ENCODE measurements at places on chromosomes 11 and 22.

GRCh38 chr11:76724171-76724768, 53.7 kb upstream of the LRRC32 start:
- DNase-seq = no peak

DNA sequence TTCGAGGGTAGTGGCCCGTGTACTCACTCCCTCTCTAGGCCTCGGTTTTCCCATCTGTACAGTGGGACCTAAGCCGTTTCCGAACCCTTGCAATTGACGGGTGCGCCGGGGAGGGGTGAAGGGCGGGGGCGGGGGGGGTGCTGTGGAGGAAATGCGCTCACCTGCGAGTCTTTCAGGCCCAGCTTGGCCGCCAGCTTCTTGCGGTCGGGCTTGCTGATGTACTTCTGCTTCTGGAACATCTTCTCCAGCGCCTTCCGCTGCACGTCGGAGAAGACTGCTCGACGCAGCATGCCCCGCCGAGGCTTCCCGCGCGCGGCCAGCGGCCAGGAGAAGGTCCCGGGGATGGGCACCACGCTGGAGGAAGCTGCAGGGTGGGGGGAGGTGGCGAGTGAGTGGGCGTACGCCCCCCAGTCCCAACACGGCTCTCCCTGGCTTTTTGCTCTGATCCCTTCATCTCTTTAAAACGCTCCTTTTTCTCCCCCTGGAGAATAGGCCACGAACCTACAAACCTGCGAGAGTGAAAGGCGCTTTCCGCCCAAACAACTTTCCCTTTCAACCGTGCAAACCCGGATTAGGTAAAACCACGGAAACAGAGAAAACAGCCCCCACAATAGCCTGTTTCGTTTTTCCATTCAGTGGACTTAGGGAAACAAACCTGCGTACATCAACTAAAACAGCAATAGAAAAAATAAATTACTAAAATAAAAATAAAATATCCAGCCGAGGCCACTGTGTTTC, 3.2 kb downstream of the DBX1 start:
- DNase-seq = peak; percentile 43

GRCh38 chr11:123885570-123885969, at the start of gene TMEM225:
TMEM225 (minus strand) TSS chr11:123885670; CDS start chr11:123885425, 245 bp downstream.
- DNase-seq = no peak

DNA sequence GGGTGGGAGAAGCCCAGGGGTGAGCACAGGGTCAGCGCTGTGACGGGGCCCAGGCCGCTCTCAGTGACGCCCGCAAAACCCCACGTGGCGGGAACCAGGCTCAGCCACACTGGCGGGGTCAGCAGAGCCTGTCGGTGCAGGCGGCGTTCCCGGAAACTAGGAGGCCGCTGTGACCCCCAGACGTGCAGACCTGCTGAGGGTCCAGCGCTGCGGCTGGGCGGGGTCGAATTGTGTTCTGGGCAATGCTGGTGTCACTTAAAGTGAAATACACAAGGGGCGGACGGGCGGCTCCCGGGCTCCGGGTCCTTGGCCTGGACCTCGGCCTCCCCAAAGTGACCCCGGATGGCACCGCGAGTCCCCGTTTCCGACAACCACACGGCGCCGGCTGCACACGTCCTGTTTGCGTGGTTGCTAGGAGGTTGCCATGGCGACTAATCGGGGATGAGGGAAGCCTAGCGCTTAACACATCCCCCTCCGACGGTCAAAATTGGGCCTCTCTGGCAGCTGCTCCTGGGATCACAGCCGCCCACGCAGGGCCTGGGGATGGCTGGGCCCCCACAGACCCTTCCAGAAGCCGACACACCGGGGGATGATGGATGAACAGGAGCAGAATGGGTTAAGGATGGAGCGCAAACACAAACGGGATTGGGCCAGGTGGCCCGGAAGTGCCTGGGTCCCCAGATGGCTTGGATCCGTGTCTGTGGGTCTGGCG, 81.7 kb upstream of the PRR5 start:
- peak; percentile 93 for DNase-seq

DNA sequence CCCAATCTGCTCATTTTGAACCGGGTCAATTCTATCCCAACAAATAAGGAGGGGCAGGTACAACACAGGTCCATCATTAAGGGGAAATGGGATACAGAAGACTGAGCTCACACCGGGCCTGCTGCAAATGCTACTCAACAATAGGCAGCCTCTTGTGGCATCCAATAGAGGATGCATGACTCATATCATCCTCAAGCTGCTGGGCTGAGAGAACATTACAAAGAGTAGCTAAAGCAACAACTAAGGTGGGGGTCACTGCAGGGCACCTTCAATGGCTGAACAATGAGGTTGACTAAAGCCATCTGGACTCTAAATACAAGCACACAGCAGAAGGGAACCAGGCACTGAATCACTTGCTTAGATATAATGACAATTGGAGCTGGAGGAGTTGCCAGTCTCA, 130.1 kb upstream of the SYN3 start:
- no peak for DNase-seq

DNA sequence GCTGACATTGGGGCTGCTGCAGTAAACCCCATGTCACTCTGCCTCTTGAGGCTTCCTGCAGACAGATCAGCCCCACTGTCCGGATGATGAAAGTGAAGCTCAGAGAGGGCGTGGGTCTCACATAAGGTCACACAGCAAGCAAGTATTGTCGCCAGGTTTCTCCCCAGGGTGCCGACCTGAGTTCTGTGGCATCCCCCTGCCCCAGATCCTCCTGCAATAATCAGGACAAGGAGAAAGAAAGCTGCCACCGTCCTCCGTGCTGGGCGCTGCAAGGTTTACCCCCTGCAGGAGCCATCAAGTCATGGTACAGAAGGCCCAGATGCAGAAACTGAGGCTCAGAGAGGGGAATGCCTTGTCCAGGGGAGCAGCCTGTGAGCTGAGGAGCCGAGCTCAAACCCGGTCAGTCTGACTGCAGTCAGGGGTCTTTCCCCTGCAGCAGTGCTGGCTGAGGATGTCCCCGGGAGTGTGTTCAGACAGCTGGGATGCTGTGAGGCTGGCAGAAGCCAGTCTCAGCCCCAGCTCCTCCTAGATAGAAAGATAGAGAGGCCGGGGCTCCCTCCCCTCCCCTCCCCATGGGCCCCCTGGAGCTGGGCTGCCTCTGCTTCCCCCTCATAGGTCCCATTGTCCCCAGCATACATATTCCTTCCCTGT, 13.2 kb downstream of the EMID1 start:
- no peak for DNase-seq

DNA sequence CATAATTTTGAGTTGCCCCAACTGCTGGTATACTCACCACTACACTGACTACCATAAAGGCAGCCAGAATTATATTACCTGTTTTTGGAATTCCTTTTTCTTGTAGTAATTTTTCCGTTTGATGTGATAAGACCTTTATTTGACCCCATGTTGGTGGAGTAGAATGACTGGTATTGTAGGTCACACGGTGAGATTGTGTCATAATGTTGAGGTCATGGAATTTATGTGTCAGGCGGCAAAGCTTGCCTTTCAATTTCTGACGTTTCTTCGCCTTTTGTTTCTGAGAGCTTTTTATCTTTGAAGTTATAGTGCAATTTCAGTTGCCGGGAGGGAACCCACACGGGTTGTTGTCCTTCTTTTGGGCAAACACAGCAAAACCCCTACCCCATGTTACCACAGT, 13.0 kb downstream of the OR52K1 start:
- no peak for DNase-seq

GRCh38 chr11:84261707-84262106, 975.5 kb upstream of the CCDC90B start:
- no peak for DNase-seq

DNA sequence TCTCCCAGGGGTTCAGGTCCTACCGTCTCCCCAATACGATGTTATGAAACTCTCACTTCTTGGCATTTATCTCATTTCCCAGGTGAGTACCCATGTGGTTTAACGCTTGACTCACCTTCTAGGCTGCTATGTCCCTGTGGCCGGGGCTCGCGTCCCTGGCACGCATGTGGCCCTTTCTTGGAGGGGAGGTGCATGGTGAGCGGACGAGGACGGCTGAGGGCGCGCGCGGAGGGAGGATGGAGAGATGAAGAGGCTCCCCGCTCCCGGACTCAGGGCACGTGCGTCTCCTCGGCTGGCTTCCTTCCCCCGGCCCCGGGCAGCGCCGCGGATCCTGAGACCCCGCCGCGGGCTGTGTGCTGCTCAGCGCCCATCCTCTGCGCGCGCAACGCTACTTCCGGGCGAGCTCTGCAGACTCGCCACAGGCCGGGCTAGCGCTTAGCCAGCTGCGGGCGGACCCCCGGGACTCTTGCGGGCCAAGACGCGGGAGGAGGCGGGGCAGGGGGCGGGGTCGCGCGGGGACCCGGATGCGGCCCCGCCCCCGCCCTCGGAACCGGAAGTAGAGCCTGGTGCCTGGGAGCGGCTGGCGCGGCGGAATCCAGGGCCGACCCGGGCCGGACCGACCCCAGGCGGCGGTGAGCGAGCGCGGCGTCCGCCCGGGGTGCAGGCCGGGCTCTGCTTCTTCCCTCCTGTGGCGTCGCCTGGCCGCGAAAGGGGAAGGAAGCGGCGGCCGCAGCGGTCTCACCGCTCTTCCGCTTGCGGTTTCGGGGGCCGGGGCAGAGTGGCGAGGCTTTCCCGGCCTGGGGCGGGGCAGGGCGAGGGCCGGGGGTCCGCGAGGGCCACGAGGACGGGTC, at the start of gene CTTN:
Gene CTTN, plus strand, starts transcription at position 547 of the 851 bp plus-strand sequence. CDS start 8,769 bp downstream, outside the sequence.
- peak; percentile 69 for DNase-seq

- DNase-seq = no peak
Measured at GRCh38 chr11:100188137-100188783, 498.8 kb upstream of the ARHGAP42 start.

- DNase-seq = no peak
Measured at GRCh38 chr11:60830478-60831142, 11.3 kb upstream of the CCDC86 start.

GRCh38 chr11:12122083-12122482, 11.7 kb downstream of the MICAL2 start:
- DNase-seq = no peak

- DNase-seq = no peak
Measured at GRCh38 chr22:19325296-19325948, 33.9 kb upstream of the CLTCL1 start.

DNA sequence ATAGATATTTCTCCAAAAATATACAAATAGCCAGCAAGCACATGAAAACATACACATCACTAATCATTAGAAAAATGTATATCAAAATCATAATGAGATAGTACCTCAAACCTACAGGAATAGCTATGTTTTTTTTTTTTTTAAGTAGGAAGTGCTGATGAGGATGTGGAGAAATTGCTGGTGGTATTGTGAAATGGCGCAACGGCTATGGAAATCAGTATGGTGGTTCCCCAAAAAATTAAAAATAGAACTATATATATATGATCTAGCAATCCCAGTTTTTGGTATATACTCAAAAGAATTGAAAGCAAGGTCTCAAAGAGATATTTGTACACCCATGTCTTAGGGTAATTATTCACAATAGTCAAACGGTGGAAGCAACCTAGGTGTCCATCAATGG, 46.0 kb upstream of the HIPK3 start:
- no peak for DNase-seq

DNA sequence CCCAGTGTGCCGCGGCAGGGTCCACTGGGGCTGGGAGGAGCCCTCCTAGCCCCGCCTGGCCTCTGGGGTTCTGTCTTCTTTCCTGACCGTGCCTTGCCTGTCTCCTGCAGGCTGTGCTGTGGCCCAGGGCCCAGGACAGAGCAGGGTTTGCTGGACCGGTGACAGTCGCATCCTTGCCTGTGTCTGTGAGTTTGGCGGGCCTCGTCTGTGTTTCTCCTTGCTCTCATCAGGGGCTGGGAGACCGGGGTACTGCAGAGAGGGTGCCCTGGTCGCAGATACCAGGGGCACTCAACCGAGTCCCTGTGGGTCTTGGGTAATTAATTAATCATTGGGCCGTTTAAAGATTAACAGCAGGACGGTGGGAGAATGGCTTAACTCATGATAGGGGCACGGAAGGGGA, 29.9 kb downstream of the RPL3 start:
- DNase-seq = no peak

GRCh38 chr11:117945047-117945810, 16.0 kb upstream of the TMPRSS13 start:
- no peak for DNase-seq

GRCh38 chr22:39859903-39860588, 33.5 kb downstream of the ENTHD1 start:
- no peak for DNase-seq

DNA sequence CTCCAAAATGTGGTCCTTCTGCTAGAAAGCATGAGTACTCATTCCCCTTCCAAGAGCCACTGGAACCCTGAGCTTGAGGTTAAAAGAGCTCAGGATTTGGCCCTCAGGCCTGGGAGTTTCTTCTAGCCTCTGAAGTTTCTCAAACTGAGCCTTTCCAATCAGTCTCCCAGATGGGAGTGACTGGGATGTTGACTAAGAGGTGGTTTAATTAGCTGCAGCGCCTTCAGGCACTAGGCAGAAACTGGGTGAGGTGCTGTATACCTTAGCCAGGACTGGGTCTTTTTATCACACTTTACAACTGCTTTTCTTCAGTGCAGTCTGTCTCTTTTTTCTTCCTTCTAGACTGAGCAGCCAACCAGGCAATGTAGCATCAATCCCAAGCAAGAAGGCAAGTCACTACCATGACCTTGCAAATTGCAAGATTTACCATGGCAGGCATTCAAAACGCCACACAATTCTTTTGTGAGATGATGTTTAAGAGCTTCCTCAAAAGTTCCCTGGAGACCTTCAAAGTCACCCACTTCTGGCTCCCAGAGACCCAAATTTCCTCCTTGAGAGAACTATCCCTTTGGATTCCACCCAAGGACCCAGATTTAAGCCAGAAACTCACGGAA, 93.0 kb downstream of the SLC1A2 start:
- no peak for DNase-seq

DNA sequence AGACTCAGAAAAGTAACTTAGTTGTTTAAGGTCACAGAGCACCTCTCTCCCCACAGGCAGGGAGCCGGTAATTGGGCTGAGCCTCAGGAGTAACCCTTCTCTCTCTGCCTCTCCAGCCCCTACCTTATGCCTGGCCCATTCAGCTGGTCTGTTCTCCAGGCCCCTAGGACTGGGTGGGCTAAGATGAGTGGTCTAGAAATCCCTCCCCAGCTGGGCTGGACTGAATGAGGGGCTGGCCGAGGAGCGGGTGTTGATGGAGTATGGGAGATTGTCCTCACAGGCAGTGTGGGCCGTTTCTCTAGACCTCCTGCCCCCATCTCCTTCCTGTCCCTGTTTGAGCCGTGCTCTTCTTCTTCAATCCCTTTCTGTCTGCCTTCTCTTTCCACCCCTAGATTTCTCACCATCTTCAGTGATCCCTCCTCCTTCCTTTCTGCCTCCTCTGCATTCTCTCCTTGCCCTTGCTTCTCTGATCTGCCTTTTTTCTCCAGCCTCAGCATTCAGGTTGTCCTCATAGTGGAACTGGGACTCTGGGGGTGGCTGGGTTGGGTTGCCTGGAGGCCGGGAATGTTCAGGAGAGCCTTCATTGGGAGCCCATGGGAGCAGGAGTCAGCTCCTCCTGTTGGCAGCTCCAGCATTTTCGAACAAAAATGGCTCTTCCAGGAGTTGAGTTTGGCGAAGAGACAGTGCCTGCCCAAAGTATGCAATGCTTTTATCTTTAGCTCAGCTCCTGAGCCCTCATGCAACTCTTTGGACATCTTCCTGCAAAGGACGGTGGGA, 7.6 kb downstream of the ST3GAL4 start:
- DNase-seq = no peak

- DNase-seq = no peak
Measured at GRCh38 chr11:34501500-34501899, 12.1 kb downstream of the ELF5 start.

GRCh38 chr11:119172513-119172912, 4.0 kb downstream of the NLRX1 start:
- no peak for DNase-seq
